ENCODE measurements at places on chromosomes 7 and 10.

DNA sequence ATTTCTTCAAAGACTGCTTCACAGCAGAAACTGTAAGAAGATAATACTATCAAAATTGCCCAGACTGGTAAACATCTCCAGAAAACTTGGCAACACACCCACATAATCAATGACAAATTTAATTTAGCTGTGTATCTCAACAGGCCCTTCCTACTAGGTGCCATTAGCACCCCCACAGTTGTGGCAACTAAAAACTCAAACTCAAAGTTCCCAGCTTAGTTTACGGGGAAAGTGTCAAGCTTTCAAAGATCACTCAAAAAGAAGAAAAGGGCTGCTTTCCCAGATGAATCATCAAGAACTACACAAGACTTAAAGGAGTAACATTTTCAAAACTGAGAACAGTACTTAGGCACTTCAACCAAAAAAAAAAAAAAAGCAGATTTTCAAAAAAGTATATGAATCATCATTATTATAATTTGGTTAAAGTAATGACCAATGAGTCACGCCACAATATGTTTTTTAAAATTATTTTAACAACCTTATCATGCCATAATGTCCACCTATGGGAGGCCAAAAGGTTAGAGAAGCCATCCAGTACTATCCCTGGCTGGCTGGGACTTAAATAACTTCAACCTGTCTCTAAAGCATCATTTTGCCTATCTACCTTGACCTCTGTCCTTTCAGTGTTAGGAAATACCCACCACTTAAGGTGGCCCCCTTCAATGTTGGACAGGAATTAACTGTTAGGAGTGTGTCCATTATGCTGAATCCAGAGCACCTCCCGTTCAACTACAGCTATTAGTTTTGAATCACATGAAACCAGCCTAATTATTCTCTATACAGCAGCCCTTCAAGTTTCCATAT, 90.8 kb downstream of the ZFAND4 start:
- DNase-seq = no peak

GRCh38 chr7:18040196-18040595, 12.6 kb upstream of the PRPS1L1 start:
- DNase-seq = no peak

DNA sequence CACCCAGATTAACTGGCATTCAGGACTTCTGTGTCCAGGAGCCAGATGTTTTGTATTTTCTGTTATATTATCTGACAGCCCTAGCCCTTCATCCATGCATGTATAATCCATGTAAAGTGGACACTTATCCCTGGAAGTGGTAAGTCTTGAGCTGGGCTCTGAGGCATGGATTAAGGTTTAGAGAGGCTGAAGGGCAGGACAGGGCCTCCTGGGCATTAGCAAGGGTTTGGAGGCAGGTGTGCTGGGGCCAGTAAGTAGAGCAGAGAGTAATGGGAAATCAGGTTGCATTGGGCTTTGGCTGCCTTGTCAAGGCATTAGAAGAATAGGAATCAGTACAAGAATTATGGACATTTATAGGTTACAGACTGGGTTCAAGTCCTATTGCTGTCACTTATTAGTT, 138.0 kb downstream of the DYNC1I1 start:
- DNase-seq = no peak

DNA sequence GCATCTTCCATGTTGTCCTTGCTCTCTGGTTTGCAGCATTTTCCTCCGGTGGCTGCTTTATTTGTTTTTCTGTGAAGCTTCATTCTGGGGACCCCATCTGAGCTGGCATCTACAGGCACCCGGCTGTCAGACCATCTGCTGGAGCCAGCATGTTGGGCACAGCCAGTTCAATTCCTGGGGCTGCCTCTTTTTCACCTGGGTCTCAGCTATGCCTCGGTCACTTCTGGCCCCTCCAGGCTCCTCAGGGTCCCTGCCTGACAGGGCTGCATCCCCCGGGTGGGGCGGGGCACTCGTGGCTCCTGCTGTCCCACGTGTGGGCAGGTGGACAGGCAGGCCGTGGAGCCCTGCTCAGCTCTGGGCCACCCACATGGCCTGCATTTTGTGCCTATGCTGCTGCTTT, 8.1 kb downstream of the SCART1 start:
- DNase-seq = no peak

GRCh38 chr10:131915990-131916766, 15.4 kb downstream of the PPP2R2D start:
- DNase-seq = no peak

GRCh38 chr7:932651-932975, 21.9 kb downstream of the ADAP1 start:
- DNase-seq = no peak

- DNase-seq = no peak
Observed at GRCh38 chr10:7046615-7047014, 364.2 kb downstream of the SFMBT2 start.

- DNase-seq = no peak
Observed at GRCh38 chr10:6988654-6989053, 408.6 kb upstream of the PRKCQ start.
